ENCODE measurements at places on chromosomes 7 and 10. TPM values are rescaled to one million over a fixed set of nuclear protein-coding genes. Genes with fewer than 3 reads are reported as not detected.

Gene COG5
- total RNA-seq, result 28.2 TPM

- DNase-seq, result peak; percentile 66
Measured at GRCh38 chr7:43954524-43955228, 28.4 kb downstream of the UBE2D4 start.

Gene ZNF282
- total RNA-seq, result 16.7 TPM

DNA sequence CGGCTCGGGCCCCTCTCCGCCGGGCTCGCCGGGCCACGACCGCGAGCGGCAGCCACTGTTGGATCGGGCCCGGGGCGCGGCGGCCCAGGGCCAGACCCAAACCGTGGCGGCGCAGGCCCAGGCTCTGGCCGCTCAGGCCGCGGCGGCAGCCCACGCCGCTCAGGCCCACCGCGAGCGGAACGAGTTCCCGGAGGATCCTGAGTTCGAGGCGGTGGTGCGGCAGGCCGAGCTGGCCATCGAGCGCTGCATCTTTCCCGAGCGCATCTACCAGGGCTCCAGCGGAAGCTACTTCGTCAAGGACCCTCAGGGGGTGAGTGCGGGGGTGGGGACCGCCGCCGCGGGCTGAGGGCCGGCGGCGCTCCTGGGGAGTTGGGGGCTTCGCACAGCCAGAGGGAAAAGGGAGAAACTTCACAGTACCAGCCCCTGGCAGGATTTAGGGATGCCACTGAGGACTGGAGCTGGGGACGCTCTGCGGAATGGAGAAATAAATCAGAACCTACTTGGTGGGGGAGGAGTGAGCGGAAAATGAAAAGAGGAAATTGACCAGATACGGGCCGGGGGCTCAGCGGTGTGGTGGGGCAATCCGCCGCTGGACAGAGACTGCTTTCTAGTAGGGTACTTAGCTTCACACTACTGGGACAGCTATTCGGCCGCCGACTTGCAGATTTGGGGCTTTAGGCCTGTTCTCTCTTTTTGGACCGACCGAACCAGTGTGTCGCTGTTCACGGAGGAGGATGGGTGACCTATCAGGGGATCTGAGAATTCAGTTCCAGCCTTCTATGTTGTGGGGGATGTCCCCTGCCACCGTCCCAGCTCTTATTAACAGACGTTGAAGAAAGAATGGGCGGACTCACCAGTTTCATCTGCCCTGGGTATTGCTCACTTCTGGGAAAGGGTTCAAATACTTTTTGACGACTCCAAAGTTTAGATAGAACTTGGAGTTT, 669 bp downstream of the PI4K2A start:
- DNase-seq, result peak; percentile 53

Gene PARD3
- total RNA-seq, result 46.4 TPM

- peak; percentile 66 for DNase-seq
Measured at GRCh38 chr7:12674861-12675260, 12.6 kb upstream of the ARL4A start.

DNA sequence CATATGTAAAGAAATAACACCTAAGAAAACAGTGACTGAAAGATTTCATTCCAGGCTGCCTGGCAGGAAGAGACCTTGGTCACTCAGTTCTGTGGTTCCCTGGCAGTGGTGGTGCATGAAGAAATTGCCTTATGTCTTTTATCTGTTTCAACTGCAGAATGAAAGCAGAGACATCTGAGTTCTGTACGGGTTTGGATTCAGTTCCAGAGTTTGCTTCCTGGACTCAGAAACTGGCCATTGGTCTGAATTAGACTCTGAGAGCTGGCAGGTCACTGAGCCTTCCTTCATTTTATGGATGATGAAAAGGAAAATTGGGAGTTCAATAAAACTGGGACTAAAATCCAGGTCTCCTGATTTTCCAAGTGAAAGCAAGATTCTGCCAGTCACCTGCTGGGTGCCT, 428.9 kb upstream of the AUTS2 start:
- no peak for DNase-seq

GRCh38 chr7:122350701-122351100, 46.2 kb upstream of the FEZF1 start:
- DNase-seq, result no peak

GRCh38 chr10:8618834-8619233, 564.3 kb downstream of the GATA3 start:
- no peak for DNase-seq

- no peak for DNase-seq
Measured at GRCh38 chr7:148474481-148475025, 116.0 kb upstream of the C7orf33 start.

GRCh38 chr10:47321521-47322195, 596 bp upstream of the GDF2 start:
- no peak for DNase-seq

DNA sequence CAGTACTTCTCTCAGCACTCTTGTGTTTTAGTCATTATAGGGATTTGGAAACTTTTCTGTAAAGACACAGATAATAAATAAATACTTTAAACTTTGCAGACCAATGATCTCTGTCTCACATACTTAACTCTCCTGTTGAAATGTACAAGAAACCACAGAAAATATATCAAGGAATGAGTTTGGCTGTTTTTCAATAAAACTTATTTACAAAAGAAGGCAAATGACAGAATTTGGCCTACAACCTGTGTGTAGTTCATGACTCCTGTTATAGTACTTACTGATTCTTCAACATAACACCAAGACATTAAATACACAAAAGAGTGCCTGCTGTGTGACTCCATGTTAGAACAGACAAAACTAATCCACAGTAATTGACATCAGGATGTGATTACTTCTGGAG, 510.0 kb upstream of the PHF14 start:
- DNase-seq, result no peak

DNA sequence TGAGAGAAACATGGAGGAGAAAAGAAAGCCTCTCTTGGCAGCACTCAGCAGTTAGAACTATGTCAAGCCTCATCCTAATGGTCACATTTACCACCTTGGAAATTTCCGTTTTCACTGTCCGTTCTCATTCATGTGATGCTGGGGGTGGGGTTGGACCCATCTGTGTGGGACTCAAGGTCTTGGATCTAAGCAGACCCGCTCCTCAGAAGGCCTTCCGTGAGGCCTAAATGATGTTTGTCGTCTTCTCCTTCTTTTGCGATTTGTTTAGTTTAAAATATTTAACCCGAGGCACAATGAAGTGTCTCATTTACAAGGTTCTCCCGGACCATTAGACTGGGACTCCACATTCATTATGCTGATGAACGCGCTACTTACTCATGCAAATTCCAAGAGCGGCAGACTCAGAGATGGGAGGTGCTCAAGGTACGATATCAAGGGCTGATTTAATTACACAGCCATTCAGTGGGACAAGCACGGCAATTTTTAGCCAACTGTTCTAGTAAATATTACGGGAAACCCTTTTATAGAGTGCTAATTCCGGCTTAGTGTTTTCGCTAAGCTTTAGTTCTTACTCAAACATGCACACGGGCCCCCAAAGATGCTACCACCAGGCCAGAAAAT, 109.1 kb upstream of the EFCAB10 start:
- peak; percentile 57 for DNase-seq

Gene GPR85
- 9.2 TPM for total RNA-seq

GRCh38 chr7:36279200-36279925, 110.3 kb upstream of the ANLN start:
- peak; percentile 37 for DNase-seq

DNA sequence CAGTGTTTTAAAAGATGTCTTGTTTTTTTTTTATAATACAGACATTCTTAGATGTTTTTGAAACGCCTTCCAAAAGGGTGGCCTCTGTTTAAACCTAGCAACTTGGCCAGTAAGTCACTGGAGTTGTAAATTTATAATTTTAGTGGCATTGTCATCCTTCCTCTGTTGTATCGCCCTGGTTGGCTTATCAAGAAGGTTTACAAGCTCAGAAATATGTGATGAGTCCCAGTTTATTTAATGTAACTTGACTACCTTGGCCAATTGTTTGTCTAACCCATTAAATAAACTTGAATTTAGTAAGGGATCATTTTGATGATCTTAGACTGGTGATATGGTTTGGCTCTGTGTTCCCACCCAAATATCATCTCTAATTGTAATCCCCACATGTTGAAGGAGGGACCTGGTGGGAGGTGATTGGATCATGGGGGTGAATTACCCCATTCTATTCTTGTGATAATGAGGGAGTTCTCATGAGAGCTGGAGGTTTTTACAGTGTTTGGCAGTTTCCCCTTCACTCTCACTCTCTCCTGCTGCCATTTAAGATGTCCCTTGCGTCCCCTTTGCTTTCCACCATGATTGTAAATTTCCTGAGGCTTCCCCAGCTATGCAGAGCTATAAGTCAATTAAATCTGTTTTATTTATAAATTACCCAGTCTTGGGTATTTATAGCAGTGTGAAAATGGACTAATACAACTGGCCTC, 13.4 kb upstream of the NT5C3A start:
- DNase-seq, result no peak

GRCh38 chr10:17782921-17783665, 26.1 kb upstream of the MRC1 start:
- DNase-seq, result no peak

- no peak for DNase-seq
Measured at GRCh38 chr10:15718694-15719048, 1.1 kb downstream of the ITGA8 start.

GRCh38 chr7:79352323-79352722, 101.1 kb downstream of the MAGI2 start:
- peak; percentile 30 for DNase-seq

- peak; percentile 79 for DNase-seq
Measured at GRCh38 chr7:23893176-23893941, 183.3 kb downstream of the STK31 start.

- peak; percentile 82 for DNase-seq
Measured at GRCh38 chr10:72274730-72275350, 1.1 kb downstream of the DDIT4 start.

DNA sequence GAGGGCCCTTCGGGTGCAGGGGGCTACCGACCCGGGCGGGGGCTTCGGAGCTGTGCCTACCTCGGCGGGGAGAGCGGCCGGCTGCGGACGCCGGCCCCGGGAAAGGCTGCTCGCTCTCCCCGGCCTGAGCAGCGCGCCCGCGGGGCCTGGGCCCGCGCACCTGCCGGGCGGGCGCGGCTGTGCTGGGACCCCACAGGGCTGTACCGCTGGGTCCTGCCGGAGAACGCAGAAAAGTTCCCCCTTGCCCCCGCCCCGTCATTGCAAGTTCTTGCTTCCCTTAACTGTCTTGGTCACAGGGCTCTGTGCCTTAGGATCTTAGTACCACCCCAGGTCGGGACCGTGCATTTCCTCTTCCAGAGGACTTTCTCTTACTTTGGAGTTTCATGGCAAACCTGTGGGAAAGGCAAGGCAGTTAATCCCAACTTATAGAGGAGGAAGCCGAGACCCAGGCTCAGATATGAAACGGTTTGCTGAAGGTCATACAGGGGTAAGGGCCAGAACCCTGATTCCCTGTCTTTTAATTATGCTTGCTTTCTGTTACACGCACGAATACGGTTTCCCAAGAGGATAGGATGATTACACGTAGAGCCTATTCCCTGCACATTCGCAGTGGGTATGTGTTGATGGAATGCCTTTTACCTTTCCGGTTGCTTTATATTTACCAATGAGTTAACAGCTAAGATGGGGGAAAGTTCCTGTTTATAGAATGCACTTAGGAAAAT, 652 bp downstream of the PCGF5 start:
- peak; percentile 9 for DNase-seq

Gene CALHM1
- not detected for total RNA-seq

Gene CHAT
- not detected for total RNA-seq

Gene SNCG
- 8.7 TPM for total RNA-seq

DNA sequence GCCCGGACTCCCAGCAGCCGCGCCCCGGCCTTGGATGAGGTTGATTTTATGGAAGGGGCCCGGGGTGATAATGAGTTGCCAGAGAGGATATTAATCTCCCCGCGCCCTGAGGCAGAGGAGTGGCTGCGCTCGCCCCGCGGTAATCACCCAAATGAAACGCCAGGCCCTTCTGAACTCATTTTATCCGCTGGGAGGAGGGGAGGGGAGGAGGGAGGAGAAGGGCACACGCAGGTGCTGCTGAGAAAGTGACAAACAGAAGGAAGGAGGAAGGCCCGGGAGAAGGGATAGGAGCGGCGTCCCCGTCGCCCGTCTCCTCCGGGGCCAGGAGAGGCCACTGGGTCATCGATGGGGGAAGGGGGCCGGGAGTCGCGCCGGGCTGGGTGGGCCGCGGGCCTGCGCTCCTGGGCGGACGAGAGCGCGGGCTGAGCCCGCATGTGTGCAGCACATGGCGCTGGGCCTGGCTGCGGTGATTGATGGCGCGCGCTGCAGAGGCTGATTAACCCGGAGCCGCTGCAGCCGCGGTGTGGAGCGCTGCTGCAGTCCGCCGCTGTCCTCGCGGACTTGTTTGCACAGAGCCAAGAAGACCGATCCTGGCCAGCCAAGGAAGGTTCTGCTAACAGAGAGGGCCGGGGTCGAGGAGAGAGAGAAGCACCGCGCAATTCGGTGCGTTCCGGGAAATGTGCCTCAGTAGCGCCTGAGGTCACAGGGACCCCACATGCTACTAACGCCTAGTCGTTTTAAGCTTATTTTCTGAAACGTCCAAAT, 6.5 kb downstream of the MNX1 start:
- peak; percentile 48 for DNase-seq

GRCh38 chr7:148385009-148385682, 205.4 kb upstream of the C7orf33 start:
- DNase-seq, result no peak

- DNase-seq, result no peak
Measured at GRCh38 chr7:921581-922333, 32.7 kb downstream of the ADAP1 start.

GRCh38 chr7:142808802-142809583, 38.2 kb downstream of the PRSS2 start:
- peak; percentile 86 for DNase-seq

DNA sequence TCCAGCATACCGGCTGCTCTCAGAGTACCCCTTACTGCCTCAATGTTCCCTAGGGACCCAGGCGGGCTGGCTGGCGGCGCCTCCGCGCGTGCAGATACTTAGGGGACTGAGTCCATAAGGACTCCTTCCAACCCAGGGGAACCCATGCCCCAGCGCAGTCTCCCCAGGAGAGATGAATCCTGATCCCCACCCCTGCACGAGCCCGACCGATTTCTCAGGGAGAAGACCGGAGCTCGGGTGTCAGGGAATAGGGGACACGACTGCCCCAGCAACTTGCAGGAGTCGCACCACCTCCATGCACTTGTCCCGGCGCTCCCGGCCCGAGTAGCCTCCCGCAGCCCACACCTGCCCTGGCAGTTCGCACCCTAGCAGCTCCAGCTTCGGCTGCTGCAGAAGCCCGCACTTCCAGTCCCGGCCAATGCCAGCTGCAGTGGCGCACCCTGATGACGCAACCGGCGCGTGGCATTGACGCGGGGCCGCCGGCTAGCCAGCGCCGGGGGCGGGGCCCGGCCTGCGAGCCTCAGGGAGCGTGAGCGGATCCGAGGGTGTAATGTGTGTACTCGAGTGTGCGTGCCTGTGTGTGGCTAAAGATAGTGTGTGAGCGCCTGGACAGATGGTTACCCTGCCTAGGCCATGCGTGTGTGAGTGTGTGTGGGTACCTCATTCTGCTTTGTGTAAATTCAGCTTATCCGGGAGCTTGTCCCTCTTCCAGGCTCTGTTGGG, at the start of gene GPAM:
TSS of gene GPAM (minus strand) at position 437 of the 723 bp plus-strand sequence. CDS start 1,981 bp downstream, outside the sequence.
- peak; percentile 89 for DNase-seq

Gene ZFAND2A
- total RNA-seq, result 18.7 TPM

Gene ANK3
- total RNA-seq, result 0.50 TPM

Measured in fibroblast of lung (primary cell).